ENCODE measurements at places on chromosomes 1 and 21.

GRCh38 chr1:175865041-175865766 is 121.8 kb upstream of the TNR start:
- no peak for DNase-seq

GRCh38 chr1:30253807-30254440 is 469.5 kb downstream of the MATN1 start:
- no peak for DNase-seq

GRCh38 chr1:39936724-39937491 is 18.0 kb upstream of the MFSD2A start:
- DNase-seq: no peak

DNA sequence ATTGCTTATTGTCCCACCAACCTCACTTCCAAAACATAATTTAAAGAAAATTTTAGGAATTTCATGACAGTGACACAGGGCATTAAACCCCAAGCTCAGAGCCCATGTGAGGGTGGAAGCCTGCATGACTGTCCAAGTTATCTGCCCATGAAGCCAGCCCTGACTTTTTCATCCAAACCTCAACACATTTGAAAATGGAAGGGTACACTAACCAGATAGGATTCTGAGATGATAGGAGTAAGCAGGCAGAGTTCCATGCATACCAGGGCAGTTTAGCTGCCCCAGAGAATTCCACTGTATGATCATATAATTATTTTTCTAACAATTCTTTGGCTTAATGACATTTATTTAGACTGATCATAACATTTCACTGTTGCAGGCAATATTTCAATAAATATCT is 986.0 kb downstream of the TTLL7 start:
- DNase-seq: no peak

DNA sequence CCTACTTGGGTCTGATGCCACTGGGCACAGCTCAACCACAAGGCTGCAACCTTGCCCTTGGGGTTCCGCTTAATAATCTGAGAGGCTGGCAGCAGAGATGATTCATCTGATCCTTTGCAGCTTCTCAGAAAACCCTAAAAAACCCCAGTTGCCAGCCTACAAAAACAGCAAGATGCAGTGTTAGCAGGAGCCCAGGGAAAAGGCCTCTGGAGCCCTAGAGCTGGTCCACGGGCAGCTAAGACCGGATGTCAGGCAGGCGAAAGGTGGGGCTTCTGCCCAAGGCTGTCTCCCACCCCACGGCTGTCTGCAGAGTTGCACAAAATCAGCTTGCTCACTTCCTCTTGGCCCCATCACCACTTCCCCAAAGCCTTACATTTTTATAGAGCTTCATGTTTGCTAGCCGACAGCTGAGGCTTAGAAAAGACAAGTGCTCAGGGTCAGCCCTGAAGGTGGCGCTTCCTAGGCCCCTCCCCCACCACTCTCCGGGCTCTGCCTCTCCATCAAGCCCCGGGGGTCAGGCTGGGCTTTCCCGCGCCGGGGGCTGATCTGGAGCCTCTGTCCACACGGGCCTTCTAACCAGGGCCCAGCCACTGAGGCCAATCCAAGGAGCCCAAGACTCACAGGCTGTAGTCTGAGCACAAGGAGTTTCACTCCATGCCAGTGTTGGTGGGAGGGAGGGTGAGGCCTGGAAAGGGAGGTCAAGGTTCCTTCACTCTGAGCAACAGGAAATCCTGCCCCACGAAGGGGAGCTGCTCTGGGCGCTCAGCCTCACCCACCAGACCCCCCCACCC is 4.2 kb upstream of the ADORA3 start:
- DNase-seq: peak; percentile 50

DNA sequence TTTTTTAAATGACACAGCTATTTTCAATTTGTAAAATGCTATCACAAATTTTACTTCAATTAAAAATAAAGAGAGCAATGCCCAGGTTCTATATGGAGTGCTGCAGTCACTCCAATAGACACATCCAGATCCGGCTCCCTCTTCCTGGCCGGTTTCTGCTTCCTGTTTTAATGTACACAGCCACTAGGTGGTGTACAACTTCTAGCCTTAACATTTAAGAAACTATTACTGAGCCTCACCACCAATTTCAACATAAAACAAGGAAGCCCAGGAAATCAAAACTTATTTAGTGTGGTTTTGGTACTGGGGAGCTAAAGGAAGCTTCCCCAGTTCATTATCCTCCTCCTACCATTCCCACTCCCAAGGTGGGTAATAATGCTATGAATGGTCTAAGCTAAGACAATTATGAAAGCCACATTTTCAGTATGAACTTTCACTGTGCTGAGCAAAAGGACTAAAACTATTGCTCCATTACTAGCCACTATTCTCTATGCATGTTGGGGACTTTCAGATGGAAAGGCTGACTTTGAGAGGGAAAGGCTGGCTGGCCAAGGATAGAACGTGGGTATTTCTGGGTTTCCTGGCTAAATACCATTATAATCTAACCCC is 25.5 kb upstream of the MTMR11 start:
- DNase-seq: no peak

DNA sequence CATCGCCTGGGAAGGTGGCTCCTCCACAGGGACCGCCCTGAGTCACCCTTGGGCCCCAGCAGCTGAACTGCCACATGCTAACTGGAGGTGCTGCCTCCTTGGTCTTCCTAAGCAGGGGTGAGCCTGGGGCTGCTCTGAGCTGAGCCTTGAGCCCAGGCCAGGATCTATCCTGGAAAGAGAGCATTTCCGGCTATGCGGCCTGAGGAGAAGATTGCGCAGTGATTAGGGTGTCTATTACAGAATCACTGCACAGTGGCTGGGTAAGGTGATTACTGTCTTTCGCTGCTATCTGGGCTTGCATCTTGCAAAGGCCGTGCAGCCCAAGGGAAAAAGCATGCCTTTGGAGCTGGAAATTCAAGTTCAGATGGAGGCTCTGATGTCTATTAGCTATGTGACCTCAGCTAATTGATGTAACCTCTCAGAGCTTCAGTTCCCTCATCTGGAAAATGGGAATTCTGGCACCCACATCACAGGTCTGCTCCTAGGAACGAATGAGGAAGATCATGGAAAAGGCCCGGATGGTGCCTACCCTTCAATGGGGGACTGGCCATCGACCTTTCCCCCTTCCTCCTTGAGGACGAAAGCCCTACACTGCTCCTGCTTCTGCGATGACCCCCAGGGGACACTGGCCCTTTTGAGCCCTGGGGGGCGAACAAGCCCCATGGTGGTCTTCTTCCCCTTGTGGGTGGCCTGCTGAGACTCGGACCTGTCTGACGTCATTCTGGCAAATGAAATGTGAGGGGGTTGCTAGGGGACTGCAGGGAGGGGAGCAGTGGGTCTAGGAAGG is 38.0 kb downstream of the GPR161 start:
- DNase-seq: no peak

GRCh38 chr1:204873714-204874113 is 3.1 kb downstream of the NFASC start:
- no peak for DNase-seq

- no peak for DNase-seq
Measured at GRCh38 chr21:28828981-28829380, 163.7 kb downstream of the LTN1 start.

DNA sequence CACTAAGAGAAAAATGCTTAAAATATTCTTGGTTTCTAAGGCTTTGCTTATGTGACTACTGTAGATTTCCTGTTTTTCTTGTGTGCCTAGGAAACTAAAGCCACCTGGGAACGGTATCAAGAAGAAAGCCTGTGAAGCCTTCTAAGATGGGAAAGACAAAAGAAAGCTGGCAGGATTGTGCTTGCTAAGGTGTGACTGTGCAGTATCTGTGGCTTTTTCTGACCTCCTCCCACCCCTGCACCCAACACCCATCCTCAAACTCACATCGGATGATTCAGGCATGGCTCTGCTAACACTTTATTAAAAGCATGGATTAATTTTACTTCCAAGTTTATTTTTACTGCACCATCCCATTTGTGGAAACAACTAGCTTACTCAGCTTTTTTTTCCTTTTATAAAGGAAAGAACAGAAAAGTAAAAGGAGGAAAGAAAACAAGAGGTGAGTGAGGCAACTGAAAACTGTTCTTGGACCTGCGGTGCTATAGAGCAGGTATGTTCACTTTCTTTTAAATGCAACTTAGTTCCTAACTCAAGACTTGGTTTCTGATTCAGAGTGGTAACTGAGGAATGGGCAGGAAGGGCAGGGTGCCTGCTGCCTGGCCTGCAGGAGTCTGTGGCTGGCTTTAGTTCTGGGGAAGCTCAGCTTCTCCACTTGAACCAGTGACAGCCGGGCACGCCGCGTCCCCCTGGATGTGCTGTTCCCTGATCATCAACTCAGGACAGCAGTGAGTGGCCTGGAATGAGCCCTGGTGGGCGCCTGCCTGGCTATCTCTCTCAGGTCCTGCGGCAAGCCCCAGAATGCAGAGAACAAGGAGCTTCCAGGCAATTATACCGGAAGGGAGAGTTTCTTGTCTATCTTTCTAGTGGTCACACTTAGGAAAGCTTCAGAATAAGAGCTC is at the start of gene GBP6:
TSS of gene GBP6 (plus strand) at position 422 of the 899 bp plus-strand sequence. CDS start 4,493 bp downstream, outside the sequence.
- no peak for DNase-seq

- no peak for DNase-seq
Measured at GRCh38 chr1:113219377-113219776, 146.4 kb downstream of the LRIG2 start.

DNA sequence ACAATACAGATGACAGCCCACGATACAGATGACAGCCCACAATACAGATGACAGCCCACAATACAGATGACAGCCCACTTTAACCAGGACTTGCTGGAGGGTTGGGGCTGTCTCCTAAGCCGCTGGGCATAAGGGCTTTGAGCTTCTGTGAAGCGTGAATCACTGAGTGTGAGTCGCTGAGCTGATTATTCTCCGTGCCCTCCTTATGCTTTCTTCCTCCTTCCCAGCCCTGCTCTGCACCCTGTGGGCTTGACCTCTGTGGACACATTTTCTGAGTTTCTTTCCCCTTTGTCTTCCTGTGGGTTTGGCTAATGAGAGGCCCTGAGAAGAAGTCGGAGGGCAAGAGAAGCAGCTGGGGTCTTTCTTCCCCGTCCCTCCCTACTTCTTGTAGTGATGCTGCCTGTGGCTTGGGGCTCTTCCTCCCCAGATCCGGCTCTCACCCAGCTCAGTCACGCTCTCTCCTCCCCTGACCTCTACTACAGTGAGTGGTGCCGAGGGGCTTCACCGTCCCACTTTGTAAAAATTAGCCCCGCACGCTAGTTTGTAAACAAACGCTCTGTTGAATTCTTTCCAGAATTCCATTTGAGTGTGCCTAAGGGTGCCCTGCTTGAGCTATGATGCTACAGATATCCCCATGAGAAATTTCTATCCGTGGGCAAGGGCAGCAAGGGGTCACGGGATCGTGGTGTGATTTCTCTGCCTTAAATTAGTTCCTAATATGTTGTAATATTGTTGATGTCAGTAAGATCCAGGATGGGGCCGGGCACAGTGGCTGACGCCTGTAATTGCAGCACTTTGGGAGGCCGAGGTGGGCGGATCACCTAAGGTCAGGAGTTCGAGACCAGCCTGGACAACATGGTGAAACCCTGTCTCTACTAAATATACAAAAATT is 46.4 kb upstream of the SOD1 start:
- DNase-seq: no peak

GRCh38 chr1:33459691-33460090 is 12.8 kb upstream of the ZSCAN20 start:
- DNase-seq: no peak

- no peak for DNase-seq
Measured at GRCh38 chr1:107776900-107777663, 187.9 kb downstream of the VAV3 start.

DNA sequence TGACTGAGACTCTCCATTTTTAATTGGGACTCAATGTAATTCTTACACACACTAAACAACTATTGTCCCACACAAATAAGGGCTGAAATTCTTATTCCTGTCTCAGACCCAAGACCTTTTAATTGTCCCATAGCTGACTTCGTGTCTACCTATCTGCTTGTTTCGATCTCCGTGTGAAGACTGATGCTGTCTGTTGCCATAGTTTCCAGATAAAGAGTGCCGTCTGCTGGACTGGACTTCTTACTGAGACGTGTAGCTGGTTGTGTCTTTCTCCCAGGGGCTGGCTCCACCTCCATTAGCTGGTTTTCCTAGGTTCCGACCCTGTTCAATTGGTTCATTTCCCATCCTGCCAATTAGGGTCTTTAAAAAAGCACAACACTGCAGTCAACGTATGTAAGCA is 235.3 kb upstream of the PLXNA2 start:
- no peak for DNase-seq

- no peak for DNase-seq
Measured at GRCh38 chr1:221947731-221948130, 205.8 kb upstream of the DUSP10 start.

- no peak for DNase-seq
Measured at GRCh38 chr1:2604844-2605508, 18.4 kb downstream of the PRXL2B start.

DNA sequence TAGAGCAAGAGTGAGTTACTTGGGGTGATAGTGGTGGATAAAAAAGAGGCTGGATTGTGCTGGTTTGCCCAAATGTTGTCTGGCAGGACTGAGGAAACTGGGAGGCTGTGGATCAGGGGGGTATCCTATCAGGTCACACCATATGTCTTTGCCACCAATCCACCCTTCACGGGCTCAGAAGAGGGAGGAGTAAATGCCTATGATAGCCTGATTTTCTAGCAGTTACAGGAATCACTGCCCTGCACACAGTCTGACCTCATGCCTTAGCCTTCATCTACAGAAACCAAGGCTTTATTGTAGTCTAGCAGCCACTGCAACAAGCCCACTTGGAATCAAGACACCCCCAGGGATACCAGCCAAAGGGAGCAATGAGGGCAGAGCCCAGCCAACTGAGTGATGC is 51.8 kb downstream of the ATP1A1 start:
- peak; percentile 41 for DNase-seq

DNA sequence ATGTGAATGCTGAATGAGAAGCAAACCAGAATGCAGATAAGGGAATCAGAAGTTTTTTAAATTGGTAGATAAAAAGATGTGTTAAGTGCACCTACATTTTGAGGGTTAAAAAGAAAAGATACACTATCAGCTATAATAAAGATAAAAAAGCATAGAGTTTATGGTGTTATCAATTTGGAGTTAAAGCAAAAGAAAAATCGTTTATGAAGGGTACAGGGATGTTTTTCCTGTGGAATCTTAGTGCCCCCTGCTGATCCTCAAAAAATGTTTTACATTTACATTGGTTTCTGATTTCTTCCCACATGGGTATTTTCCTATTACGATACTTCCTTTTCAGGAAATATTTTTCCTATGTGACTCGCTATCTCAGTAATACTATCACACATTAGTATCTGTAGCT is 293.5 kb downstream of the MRPL39 start:
- no peak for DNase-seq

DNA sequence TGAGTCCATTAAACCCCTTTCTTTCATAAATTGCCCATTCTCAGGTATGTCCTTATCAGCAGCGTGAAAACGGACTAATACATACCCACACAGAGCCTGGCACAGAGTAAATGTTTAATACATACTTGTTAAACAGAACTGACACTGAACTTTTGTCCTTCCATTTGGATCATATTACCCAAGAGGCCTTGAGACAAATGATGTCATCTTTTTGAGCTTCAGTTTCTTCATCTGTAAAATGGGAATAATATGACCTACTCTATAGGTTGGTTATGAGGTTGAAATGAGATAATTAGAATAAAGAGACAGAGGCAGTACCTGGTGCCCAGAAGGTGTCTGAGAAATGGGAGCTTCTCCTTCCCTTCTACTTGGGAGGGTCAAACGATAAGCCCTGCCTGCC is 13.8 kb downstream of the CYB5RL start:
- DNase-seq: no peak
